NCI-H526 treated with DMSO at 0.1 percent for 48 hours (cell line): ENCODE measurements at places on chromosomes 1 and 21.

DNA sequence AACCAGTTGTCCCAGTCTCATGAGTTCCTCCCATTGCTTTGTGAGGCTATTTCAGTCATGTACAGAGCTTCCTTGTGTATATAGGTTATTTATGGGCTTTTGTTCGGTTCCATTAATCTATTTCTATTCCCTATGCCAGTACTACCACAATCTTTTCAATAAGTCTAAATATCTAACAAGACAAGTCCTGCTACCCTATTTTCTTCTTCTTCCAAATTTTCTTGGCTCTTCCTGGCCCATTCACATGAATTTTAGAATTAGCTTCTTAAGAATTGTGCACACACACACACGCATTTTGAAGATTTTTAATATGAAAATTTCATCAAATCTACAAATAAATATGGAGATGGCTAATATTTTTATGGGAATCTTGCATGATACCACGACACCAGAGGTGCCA lies 33.8 kb upstream of the ATF3 start:
- DNase-seq = no peak

- no peak for DNase-seq
Observed at GRCh38 chr1:111704776-111705175, 34.4 kb downstream of the INKA2 start.

GRCh38 chr1:230431527-230431926 lies 5.4 kb upstream of the PGBD5 start:
- no peak for DNase-seq

DNA sequence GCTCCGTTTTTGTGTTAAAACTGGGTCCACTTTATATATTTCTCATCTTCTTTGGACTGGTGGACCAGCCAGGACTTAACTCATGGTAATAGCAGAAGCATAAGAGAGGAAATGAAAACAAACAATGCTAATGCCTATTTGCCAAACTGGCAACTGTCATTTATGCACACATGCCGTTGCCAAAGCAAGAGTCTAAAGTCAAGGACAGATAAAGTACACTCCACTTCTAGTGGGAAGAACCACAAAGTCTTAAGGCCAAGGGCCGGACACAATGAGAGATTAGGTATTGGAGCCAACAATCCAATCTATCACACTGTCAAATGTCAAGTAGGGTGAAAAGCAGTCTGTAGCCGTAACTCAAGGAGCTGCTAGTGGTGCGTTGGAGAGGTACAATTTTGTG lies 157.7 kb downstream of the LYPLAL1 start:
- DNase-seq = no peak

- no peak for DNase-seq
Observed at GRCh38 chr1:3651026-3651929, 1.0 kb upstream of the TP73 start.

GRCh38 chr1:58880592-58880991 lies 96.7 kb upstream of the JUN start:
- no peak for DNase-seq

GRCh38 chr1:229280921-229281320 lies 10.0 kb downstream of the RAB4A start:
- no peak for DNase-seq

DNA sequence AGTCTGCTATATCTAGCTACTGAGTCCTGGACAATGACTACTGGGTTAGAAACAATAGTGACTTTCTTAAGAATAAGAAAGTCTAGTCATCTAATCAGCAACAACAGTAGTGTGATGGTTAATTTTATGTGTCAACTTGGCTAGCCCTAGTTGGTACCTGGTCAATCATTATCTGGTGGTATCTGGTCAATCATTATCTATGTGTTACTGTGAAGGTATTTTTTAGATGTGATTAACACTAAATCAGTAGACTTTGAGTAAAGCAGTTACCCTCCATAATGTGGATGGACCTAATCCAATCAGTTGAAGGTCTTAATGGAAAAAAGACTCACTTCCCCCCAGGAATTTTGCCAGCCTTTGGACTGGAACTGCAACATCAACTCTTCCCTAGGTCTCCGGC lies 312.6 kb downstream of the SIPA1L2 start:
- no peak for DNase-seq

- no peak for DNase-seq
Observed at GRCh38 chr1:25987951-25988350, 9.9 kb downstream of the PAFAH2 start.

GRCh38 chr1:6753320-6754140 lies 31.7 kb upstream of the CAMTA1 start:
- no peak for DNase-seq

DNA sequence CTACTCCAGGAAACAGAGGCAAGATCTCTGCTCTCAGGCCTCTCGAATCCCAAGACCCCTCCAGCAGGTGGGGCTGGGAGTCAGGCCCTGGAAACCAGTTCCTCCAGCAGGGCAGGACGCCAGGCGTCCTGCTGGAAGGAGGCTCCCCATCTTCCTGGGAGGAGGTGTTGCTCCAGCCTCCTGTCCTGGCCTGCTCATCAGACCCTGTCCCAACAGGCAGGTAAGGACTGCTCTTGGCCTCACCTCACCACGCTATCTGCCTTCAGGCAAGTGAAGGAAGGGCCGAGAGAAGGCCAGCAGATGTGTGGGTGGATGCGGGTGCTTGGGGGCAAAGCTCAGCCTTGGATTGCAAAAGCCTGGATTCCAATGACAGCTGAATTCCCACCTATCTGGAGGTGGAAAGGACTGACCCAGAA lies 82.9 kb downstream of the SSBP3 start:
- DNase-seq = no peak

GRCh38 chr1:7366286-7366954 lies 404.7 kb upstream of the VAMP3 start:
- DNase-seq = no peak

DNA sequence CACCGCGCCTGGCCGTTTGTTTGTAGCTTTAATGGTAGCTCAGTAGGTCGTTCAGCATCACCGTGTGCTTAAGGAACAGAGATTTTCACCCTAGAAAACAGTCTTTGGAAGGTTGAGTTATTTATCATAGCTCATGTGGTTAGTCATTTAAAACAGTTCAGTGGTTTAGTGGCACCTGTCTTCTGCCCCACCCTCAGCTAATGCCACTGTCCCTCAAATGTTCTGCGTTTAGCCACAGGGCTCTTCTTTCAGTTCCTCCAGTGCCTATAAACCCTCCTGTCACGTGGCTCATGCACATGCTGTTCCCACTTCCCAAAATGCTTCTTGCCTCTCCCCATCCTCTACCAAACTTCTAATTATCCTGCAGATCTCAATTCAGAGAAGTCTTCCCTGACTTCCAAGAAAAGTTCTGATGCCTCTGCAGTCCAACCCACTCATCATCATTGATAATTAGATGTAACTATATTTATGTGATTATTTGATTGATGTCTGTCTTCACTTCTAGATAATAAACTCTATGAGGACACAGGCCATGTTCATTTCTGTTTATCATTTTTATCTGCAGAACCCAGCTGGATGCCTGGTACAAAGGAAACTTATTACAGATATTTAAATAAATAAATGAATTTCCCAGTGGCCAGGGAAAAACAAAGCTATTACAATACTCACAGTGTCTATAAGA lies 14.4 kb upstream of the DIPK1A start:
- no peak for DNase-seq

GRCh38 chr21:46500224-46500861 lies 41.7 kb downstream of the DIP2A start:
- no peak for DNase-seq

GRCh38 chr1:246508897-246509688 lies 2.0 kb upstream of the SMYD3 start:
- DNase-seq = no peak
